Osteocyte (in vitro differentiated cells): ENCODE measurements at places on chromosomes 5 and 9.

DNA sequence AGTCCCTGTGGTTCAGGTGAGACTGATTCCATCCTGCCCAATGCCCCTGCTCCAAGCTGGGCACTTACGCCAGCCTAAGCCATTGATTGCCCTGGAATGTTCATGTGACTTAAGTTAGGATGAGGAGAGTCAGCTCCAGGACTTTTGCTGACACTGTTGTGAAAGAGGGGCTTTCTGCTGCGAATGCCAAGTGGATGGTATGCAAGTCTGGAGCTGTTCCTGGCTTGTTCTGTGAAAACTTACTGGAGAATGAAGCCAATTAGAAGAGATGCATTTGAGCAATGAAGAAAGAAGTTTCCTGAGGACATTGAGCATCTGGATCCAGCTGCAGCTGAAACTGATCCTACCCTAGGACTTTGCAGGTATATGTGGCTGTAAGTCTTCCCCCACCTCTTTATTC is 61.2 kb upstream of the ZFR start:
- DNase-seq: no peak

DNA sequence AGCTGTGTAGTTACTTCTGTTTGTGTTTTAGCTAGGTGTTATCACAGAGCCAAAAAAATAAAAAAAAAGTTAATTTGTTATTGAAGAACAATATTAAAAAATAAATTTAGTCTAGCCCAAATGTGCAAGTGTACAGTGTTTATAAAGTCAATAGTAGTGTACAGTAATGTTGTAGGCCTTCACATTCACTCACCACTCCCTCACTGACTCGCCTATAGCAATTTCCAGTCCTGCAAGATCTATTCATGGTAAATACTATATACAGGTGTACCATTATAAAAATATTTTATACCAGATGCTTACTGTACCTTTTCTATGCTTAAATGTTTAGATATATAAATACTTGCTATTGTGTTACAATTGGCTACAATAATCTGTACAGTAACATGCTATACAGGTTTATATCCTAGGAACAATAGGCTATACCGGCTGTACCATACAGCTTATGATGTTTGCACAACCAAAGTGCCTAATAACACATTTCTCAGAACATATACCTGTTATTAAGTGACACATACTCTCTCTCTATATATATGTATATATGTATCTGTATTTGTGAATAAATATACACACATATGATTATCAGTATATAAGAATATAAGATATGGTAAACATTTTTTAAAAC is 341.4 kb upstream of the EDIL3 start:
- no peak for DNase-seq

- DNase-seq: no peak
These were observed 52.1 kb upstream of the RGMB start for GRCh38 chr5:98721231-98721928.

DNA sequence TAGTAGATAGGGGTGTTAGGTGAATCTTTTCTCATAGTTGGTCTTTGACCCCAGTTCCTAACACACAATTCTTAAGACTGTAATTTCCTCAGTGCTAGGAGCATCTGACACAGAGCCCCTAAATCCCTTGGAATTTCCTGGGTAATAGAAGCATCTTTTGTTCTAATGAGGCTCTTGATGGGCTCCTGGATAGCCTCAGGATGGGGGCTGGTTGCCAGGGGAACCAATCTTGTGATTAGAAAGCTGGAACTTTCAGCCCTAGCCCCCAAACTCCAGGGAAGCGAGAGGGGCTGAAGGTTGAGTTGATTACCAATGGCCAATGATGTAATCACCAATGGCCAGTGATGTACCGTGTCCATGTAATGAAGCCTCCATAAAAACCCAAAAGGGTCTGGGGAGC is 44.5 kb downstream of the CCDC125 start:
- DNase-seq: no peak

DNA sequence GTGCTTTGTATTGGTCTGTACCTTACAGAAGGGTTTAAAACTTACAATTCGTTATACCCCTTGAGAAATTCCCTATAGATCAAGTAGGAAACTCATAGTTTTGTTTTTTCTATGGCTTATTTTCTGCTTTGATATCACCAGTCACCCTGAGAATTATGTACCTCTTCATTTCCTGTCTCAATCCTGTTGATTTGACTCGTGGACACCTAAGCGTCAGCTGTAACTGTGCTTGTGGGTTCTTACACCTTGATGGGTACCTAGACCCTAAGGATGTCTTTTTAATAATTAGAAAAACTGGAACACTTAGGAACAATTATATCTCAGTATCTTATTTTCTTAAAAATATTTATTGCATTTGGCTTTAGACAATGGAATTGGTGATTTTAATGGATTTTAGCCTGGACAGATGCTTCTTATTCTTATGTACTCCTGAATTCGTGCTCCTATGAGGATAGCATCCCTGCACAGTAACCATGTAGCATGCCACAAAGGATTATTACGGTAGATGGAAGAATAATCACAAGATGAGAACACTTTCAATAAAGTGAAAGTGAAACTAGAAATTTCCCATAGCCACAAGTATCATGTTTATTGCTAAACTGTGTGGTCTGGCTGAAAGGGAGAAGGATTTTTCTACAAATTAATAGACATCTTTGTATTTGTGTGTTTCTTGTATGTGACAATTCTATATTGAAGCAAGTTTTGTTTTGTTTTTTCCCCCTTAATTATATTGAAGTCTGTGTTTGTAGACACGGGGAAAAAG is 1920.3 kb upstream of the WWC1 start:
- no peak for DNase-seq

DNA sequence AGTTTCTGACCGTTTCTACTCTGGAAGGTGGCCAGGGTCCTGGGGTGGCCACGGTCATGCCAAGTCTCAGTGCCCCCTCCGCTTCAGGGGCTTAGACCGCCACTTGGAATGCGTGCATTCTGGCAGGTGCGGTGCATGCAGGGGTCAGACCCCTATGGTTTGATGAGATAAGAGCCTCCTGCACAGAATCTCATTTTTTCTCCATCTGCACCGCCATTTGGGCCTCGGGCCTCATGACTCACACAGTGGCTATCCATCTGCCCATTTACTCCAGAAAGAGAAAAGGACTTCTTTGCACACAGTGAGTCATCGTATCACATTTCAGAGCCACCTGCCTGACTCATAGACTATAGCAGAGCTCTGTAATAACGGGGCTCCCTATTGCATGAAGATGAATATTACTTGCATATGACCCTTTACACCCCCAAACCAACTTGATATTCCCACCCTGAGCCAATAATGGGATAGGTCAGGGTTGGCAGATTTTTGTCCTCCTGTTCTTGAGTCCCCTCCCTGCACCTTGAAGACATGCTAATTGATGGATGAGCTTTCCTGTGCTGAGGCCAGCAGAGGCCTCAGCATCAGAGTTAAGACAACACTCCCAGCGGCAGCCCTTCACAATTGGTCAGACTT is 157.4 kb downstream of the NR3C1 start:
- no peak for DNase-seq

GRCh38 chr5:68332080-68332451 is 116.5 kb downstream of the PIK3R1 start:
- no peak for DNase-seq

- DNase-seq: no peak
These were observed 378.0 kb upstream of the PDE4D start for GRCh38 chr5:60271517-60271916.
